ENCODE measurements at places on chromosomes 7 and 10.

GRCh38 chr10:131773370-131774343 is 127.2 kb upstream of the PPP2R2D start:
- no peak for DNase-seq

- DNase-seq, result no peak
Observed at GRCh38 chr10:68086011-68086410, 10.9 kb upstream of the HERC4 start.

- no peak for DNase-seq
Observed at GRCh38 chr10:114938856-114939193, 830 bp downstream of the TRUB1 start.

DNA sequence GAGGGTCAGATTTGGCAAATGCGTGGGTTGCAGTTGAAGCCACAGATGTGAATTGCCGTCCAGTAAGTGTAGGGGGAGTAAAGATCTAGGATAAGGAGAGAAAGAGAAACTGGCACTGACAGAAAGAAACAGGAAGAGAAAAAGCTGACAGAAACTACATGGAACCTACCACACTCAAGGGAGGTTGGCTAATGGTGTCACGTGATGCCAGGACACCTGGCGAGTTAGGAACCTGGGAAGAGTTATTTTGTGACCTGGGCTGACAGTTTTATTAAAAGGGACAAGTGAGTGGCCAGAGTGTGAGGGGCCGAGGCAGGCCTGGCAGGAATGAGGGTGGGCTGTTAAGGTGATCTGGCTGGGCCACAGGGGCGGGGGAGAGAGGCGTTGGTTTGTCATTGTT is 188.7 kb downstream of the ADARB2 start:
- no peak for DNase-seq

GRCh38 chr10:1980459-1980858 is 243.1 kb upstream of the ADARB2 start:
- no peak for DNase-seq

DNA sequence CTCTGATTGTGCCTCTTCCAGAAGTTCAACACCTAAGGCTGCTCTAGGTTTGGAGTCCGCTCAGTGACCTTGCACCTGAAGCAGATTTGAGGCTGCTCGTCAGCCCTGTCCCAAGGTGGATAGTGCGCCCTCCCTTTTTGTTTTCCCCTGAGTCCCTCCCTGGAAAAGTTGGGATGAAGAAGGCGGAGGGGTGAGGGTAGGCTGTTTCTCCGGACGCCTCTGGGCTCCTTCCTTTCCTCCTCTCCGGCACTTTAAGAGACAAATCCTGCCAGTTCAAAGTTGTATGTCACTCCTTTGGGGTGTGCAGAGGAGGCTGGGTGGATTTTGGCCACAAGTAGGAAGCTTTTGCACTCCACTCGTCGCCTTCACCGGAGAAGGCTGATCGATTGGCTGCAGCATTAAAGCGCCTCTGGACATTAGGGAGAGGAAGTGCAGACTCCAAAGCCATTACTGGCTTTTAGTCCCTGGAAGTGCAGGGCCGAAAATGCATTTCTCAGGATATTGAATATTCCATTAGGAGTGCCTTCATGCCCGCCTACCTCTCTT is 81.9 kb upstream of the PRKG1 start:
- DNase-seq, result no peak

DNA sequence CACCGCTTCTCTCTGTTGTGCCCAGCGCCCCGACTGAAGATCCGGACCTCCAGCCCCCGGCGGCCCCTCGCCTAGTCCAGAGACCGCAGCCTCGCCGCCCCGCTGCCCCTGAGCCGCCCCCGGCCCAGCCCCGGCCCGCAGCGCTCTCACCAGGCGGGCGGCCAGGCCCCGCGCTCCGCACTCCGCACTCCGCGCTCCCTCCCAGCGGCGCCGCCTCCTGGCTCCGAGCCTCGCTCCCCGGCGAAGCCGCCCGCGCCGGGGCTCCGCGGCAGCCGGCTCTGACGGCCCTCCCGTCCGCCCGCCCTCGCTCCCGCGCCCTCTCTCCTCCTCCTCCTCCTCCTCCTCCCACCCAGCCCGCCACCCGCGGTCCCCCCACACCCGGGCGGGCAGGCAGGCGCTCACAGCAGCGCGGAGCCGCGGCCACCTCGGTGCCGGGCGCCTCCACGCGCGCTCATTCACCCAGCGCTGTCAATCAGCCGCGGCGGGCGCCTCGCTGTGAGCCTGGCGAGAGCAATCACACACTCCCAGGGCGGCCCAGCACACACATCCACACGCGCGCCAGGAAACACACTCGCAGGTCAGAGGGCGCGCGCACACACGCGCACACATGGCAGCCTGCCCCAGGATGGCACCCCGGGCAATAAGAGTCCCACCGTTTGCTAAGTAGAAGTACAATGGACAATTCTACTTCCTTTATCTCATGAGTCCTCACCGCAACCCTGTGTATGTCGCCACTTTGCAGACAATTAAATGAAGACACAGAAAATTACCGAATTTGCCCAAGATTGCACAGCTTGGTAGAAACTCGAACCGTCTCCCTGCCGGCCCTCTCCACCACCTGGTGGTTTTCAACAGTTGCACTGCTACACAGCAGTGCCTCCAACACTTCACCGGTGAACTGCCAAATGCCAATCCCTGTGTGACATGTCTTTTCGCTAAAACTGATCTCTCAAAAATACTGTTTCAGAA is at the start of gene PRRT4:
Gene PRRT4 (minus strand): TSS at position 280 of the 969 bp plus-strand sequence.
- no peak for DNase-seq

DNA sequence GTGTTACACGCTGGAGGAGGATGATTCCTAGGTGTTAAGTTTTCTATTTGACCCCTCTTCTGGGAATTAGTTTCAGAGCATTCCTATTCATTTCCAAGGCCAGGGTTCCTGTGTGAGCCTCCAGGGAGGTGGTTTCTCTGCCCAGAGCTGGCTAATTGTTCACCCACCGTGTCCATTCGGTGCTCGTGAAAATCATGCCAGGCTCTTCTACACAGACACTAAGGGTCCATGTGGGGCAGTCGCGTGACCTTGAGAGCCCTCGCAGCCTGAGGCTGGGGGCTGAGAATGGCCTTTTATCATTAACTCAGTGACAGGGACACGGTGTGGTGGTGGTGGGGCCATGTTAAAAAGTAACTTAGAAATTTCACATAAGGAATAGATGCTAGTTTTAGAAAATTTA is 83.7 kb downstream of the EMX2 start:
- DNase-seq, result no peak

GRCh38 chr7:30433506-30433905 is 45.1 kb downstream of the NOD1 start:
- no peak for DNase-seq

GRCh38 chr7:150409300-150410030 is 30.3 kb downstream of the ZNF775 start:
- no peak for DNase-seq

DNA sequence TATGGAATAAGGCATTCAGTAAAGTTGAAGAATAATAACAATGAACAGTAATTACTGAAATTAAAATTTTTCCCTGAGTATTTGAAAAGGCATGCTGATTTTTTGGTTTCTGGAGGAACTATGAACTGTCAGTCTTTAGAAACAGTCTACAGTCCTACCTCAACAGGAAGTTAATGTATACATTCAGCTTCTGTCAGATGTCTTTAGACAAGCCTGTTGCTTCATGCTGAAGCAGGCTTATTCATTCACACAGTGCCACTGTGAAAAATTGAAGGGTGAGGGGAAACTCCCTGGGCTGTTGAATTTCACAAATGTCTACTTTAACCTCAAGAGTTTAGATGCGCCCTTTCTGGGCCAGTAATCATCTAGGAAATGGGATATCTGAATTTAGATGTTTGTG is 3.5 kb downstream of the NRF1 start:
- no peak for DNase-seq

DNA sequence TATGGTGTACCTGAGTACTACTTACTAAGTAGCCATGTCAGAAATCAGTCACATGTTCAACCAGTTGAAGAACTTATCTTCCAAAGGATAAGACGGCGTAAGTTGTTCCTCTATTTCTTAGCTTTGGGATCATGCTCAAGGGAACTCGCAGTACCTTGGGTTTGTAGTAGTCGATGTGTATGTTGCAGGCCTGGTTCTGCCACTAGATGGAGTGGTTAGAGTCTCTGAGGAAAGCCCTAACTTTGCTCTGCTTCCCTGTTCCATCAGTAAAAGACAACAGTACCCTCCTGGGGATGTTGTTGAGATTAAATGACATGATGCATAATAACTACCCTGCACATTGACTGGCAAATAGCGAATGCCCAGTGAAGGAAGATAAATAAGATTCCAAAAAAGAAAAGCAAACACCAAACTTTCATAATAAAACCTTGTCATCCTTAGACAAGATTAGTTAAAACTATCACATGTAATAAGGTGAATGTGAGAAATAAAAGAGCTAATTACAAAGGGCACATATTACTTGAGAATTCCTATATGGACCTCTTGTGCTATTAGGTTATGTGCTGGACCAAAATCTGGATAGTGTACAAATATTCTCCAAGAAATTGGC is 165.9 kb downstream of the ABCA13 start:
- no peak for DNase-seq

DNA sequence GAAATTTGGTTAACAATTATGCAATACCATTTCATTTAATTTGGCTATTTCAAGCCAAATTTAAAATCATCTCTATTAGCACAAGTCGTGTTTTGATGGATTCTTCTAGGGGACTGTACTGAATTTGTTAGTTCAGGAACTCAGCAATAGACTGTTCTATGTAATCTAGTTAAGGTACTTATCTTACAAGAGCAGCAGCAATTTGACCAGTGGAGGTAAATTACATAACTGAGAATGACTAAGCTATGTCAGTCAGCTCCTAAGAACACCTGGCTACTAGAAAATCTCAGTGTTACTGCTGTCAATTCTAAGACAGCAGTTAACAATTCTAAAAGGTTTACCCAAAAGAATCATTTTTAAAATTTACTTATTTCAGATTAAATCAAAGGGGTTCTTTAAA is 513.9 kb upstream of the ZWINT start:
- no peak for DNase-seq

DNA sequence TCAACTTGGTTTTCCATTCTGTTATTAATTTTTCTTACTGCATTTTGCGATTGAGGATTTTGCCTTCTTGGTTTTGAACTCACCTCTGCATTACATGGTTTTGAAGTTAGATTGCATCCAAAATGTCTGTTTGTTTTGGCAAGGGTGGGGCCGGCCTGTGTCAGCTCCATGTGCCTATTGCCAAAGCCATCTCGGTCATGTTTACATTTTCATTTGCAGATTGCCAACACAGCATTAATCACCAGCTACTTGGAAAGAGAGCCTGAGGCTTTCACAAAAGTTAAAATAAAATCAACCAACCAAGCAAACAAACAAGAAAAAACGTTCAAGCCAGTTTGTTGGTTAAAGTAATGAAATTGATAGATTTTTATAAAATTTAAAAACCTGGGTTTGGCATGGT is 695.8 kb downstream of the TYW1 start:
- no peak for DNase-seq

DNA sequence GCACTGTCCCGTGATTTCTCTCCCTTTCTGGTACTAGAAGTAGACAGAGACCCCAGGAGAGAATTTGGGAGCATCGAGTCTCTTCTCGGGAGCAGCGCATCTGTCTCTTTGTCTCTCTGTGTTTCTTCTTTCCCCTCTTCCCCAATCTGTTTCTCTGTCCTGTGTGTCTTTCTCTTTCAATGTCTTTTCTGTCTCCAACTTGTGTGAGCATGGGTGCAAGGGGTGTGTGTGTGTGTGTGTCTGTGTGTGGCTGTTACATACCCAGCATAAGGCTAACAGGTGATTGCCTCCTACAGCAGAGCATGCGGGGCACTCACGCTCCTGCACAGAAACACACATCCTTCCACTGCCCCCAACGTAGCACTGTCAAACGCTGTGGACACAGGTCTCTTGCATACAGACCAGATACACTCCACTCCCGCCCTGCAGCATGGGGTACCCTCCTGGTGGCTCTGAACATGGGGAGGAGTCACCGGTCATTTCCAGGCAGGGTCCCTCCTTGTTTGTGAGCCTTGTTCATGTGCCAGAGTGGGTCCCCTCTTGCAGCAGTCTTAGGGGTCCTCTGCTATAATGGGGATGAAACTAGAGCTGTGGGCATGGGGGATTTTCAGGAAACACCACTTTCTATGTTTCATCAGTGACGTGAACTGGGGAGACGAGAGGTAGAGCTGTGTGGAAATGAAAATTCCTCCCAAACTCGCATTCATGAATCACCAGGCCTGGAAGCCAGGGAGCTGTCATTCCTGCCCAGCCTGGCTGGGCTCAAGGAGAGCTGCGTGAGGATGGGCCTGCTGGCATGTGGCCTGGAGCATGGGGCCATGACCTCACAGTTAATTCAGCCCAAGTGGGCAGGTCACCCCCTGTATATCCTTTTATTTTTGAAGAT is 980 bp downstream of the ADAMTS14 start:
- no peak for DNase-seq

GRCh38 chr7:131762753-131763152 is 206.3 kb upstream of the PODXL start:
- no peak for DNase-seq

- DNase-seq, result no peak
Observed at GRCh38 chr10:49310460-49310859, 11.5 kb downstream of the C10orf71 start.

DNA sequence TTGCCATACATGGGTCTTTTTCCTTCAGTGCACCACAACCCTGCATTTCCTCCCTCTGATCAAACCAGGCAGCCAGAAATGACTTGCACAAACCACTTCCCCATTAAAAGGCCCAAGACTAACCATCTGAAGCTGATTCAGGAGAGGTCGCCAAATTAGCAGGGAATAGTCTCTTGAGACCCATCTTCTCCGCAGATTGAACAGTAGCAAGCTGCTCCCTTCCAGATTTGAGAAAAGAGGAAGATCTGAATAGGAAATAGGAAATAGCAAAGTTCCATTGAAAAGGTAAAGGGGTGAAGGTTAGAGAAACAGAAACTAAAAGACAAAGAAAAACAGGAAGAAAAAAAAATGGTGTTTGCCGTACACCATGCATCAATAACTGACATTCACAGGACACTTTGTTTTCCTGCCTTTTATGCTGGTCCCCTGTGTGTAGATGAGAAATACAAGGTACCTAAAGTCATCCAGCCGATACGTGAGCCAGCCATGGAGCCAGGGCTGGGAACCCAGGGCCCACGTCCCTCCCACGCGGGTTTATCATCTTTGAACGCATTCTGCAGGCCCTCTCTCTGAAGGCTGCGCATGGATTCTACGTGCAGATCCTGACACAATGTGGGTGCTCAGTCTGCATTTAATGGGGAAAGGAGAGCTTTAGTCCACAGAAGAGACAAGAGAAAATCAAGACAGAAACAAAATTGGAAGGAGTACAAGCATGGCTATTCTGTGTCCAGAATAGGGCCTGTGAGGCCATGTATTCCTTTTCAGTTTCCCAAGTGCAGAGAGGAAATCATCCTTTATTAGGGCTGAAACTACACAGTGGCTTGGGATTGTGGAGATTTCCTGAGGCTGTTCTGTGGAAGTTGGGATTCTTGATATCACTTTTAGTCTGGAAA is 268.4 kb upstream of the NPVF start:
- no peak for DNase-seq

GRCh38 chr7:20388084-20388483 is 57.4 kb downstream of the ITGB8 start:
- no peak for DNase-seq

DNA sequence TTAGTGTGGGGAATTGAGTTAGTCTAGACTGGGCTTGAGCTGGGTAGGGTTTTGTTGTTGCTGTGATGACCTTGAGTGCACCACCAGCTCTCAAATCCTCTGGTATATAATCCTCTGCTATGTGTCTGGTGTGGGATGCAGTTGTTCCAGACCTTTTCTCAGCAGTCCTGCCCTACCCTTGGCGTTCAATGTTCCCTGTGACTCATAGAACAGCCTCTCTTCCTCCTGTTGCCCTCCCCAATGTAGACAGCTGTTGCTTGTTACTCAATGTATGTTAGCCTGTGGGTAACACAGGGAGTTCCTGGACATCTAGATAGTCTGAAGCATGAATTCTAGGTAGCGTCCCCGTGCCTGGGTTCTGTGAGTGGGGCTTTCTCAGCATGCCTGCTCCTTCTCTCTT is 19.8 kb downstream of the ACBD7 start:
- DNase-seq, result no peak
